Germinal center (tissue), 1 donor: ENCODE measurements at places on chromosomes 5 and 9.

DNA sequence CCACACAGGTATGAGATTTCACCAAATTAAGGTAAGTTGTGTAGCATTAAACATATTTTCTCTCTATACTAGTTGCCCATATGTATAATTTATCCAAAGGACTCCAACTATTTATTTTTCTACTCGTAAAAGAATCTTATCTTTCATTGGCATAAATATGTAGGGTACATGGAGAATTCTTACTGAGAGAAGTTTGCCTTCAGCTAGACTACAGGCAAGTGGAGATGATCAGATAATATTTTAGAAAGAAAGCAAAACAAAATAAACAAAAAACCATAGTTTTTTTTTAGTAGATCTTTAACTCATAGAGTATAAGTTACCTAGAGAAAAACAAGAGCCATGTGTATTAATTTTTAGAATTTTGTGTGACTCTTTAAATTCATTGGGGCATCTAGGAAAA, 743.1 kb upstream of the ARRDC3 start:
- no peak for DNase-seq

DNA sequence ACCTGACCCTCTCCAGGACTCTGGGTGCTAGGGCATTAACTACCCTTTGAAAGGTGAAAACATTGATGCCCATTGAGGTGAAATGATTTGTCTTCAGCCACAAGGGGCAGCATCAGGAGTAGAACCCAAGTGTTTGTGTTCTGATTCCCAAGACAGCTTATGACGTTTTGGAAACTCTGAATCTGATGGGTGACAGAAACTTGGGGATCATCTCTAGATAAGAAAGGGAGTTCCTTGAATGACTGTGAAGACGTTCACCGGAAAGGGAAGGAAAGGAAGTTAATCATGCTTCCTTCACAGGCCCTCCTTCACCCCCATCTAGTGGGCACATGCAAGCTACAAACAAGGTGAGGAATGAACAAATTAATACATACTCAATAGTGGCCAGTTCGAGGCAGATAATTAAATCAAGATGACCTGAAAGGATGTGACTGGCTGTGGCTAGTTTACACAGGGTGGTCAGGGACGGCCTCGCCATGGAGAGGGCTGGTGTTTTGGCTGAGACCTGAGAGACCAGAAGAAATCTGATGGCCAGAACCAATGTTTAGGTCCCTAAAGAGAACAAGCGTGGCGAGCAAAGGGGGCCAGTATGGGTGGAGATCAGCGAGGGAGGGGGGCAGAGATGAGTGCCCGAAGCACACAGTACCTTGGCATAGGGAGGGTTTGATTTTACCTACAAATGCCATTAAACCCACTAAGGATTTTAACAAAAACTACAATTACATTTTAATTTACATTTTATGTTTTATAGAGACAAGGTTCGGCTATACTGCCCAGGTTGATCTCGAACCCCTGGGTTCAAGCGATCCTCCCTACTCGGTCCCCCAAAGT, 937 bp upstream of the SLC26A2 start:
- peak; percentile 74 for DNase-seq

- DNase-seq, result no peak
These were observed 28.7 kb downstream of the EXOC3 start for GRCh38 chr5:471750-472058.

GRCh38 chr5:56607551-56607950, 207.8 kb upstream of the MAP3K1 start:
- DNase-seq, result no peak

GRCh38 chr5:163619273-163619934, 114.0 kb downstream of the MAT2B start:
- DNase-seq, result no peak

- no peak for DNase-seq
These were observed 719 bp upstream of the ISCA1 start for GRCh38 chr9:86282979-86283535.

- DNase-seq, result no peak
These were observed 16.8 kb upstream of the COL27A1 start for GRCh38 chr9:114138552-114138971.
